ENCODE measurements at places on chromosomes 7 and 10. TPM values are rescaled to one million over a fixed set of nuclear protein-coding genes. Genes with fewer than 3 reads are reported as not detected.

GRCh38 chr10:99569961-99570360, 37.2 kb downstream of the NKX2-3 start:
- no peak for DNase-seq

DNA sequence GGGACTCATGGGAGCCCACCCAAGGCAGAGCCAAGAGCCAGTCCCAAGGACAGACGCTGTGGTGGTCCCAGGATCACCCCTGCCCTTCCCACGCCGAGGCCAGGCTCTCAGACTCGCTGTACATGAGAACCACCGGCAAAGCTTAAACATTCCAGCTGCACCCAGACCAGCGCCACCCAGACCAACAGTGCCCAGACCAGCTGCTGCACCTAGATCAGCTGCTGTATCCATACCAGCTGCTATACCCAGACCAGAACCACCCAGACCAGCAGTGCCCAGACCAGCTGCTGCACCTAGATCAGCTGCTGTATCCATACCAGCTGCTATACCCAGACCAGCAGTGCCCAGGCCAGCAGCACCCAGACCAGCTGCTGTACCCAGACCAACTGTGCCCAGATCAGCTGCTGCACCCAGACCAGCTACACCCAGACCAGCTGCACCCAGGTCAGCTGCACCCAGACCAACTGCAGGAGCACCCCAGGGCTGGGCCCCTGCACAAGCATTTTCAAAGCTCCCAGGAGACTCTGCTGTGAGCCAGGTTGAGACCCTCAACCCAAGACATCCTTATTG, 47.9 kb upstream of the CNPY1 start:
- no peak for DNase-seq

- no peak for DNase-seq
Observed at GRCh38 chr10:21020545-21020944, 123.4 kb upstream of the NEBL start.

DNA sequence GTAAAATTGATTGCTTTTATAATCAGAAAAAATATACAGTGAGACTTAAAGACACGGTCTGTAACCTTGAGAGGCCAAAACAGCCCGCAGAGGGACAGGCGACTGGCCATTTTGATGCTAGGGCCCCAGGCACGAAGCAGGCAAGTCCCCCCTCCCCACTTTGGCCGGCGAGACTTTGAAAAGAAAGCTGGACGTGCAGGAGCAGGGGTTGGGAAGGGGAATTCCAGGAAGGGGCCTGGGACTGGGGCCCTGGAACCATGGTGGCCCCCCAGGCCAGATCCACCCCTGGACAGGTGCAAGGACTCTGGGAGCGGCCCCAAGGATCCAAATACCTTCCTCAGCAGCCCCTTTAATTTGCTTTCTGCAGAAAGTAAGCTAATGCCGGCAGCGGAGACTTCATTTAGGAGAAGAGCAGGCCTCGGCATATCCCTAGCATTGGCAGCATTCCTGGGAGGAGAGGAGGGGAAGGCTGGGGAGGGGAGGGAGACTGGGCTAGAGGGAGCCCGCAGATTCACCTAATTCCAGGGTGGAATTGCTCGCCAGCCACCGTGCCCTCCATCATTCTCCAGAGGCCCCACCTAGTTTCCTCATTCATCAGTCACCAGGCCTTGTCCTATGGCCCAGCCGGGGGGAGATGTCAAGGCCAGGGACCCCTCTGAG, 24.9 kb upstream of the TNRC18 start:
- no peak for DNase-seq

DNA sequence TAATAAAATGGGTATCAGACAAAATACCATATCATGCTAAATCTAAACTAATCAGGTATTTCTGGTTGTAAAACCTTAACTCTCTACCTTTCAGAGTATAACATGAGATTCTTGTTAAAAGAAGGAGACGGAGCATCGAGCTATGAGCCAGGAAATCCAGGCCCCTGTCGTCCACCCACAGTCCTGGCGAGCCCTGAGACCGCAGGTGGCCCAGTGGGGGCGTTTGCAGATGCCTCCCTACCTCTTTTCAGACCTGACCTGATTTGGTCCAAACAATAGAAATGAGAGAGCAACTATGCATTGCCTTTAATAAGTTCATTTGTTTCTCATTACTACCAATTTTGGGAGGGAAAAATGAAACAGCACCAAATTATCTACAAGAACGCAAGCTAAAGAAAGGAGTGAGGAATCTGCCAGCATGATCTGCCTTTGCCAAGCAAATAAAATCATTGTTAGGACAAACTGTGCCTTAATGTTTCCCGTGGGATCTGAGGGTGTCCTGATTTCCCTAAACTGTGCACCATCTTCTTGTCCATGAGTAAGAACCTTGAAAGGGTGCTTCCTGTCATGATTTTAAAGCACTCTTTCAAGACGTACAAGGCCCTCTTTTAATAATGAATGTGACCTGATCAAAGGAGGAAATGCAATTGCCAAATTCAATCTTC, 166.7 kb downstream of the TCERG1L start:
- no peak for DNase-seq

GRCh38 chr10:11684717-11685645, 57.2 kb upstream of the ECHDC3 start:
- peak; percentile 52 for DNase-seq

GRCh38 chr7:102149416-102149815, 137.3 kb upstream of the SH2B2 start:
- no peak for DNase-seq

The TACR2 gene
- not detected for total RNA-seq

DNA sequence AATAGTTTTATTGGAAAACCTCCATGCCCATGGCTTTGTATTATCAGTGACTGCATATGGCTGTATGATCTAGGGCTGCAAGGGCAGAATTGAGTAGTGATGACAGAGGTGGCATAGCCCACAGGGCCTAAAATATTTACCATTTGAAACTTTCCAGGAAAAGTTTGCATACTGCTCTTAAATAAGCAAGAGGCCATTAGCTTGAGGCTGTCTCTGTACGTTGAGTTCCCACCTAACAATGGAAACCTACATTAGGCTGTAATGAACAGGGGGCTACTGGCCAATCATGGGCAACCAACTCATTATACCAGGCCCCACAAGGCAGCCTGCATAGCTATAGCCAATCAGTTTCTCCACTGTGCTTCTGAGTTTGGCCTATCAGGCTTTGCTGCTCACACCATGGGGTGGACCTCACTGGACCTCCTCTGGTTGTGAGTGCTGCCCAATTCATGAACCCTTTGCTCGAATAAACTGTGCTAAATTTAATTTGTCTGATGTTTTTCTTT, 673 bp upstream of the ST8SIA6 start:
- DNase-seq, result no peak

GRCh38 chr7:121282129-121282528, 46.7 kb upstream of the WNT16 start:
- no peak for DNase-seq

The DNAH11 gene
- 0.11 TPM for total RNA-seq

The PLAC9 gene
- not detected for total RNA-seq

DNA sequence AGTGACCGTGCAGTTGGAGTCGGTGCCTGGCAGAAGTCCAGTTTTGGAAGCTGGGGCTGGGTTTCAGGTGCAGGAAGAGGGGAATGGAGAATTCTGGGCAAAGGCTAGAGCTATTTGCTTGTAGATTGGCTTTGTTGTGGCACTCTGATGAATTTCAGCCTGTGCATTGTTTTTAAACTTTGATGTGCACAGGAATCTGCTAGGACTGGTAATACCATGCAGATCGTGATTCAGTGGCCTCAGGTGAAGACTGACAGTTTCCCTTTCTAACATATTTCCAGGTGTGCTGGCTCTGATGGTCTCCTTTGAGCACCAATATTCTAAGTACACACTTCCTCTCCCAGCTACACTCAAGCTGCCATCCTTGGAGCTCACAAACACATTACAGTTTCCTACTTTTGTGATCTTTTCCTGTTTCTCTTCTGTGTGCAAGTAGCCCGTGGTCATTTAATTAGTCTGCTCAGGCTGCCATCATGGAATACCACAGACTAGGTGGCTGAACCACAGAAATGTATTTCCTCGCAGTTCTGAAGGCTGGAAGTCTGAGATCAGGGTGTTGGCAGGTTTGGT, 55.6 kb downstream of the NOC3L start:
- no peak for DNase-seq

The DLG5 gene
- 7.1 TPM for total RNA-seq

DNA sequence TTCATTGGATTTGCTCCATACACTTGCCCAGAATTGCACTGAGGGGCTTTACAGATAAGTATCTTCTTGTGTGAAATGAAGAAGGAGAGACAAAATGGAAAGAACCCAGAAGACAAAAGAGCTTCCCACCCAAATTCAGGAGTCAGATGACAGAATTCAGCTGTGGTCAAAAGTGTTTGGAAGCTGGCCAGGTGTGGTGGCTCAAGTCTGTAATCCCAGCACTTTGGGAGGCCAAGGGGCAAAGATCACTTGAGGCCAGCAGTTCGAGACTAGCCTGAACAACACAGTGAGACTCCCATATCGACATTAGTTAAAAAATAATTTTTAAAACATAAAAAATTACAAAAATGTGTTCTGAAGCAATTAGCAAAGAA, 27.1 kb downstream of the DUSP5 start:
- DNase-seq, result no peak

- no peak for DNase-seq
Observed at GRCh38 chr7:7449055-7449454, 86.6 kb downstream of the COL28A1 start.

The KIF20B gene
- 18.4 TPM for total RNA-seq

DNA sequence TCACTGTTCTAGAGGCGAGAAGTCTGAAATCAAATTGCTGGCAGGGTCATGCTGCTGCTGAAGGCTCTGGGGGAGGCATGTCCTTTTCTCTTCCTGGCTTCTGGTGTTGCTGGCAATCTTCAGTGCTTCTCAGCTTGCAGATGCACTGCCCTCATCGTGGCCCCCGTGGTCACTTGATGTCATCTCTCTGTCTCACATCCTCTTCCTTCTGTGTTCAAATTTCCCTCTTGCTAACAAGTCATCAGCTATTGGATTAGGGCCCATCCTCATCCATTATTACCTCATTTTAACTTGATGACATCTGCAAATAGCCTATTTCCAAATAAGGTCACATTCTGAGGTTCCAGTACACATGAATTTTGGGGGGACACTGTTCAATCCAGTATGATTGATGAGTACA, 36.6 kb upstream of the SRGN start:
- no peak for DNase-seq

Measured in CD4-positive, alpha-beta T cell (primary cell).